ENCODE measurements at places on chromosomes 3 and 15.

DNA sequence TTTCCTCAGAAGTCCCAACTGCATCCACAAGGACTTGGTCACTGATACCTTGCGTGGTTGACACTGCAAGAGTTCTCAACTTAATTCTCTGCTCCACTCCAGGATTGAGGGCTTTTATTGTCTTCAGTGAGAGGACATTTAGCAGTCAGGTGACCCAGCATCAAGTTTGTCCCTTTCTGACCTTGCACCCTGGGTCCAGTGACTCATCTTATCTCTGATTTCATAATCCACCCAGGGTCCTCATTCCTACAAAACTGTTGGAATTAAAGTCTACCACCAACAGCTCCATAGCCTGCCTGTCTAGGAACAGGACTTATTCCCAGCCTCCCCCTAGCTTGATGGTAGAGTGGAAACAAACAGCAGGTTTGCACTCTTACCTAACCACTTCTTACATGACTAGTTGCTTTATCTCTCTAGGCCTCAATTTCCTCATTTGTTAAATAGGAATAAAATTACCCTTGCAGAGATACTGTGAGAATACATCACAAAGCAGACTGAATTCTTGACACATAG lies 151.3 kb upstream of the LPP start:
- peak; percentile 29 for DNase-seq

- DNase-seq = no peak
Measured at GRCh38 chr3:5149306-5149880, 27.3 kb downstream of the ARL8B start.

DNA sequence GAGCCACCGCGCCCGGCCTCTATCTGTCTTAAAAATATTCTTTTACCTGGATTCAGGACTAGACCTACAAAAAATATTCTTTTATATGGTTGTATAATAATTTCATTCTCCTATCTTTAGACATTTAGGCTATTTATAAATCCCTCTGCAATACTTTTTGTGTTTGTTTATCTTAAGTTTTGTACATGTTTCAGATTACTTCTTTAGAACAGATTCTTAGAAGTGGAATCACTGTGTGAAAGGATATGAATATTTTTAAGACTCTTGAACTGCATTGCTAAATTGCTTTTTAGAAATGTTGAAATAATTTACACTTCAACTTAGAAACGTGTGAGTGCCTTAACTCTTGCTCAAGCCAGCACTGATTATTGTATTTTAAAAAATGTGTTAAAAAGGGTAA lies 131.3 kb upstream of the PTX3 start:
- no peak for DNase-seq

DNA sequence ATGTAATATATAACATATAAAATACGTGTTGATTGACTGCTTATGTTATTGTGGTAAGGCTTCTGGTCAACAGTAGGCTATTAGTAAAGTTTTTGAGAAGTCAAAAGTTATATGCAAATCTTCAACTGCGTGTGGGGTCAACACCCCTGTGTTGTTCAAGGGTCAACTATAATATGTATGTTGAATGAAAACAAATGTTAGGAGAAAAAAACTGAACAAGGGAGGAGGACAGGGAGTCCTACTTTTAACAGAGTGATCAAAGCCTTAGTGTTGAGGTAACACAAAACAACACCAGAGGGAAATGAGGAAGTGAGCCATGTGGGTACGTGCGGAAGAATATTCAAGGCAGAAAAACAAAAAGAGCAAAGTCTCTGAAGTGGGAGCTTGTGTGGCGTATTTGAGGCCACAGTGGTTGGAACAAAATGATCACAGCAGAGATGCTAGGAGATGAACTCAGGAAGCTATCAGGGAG lies 62.5 kb downstream of the SFMBT1 start:
- no peak for DNase-seq

GRCh38 chr3:11583638-11584046 lies 60.1 kb downstream of the VGLL4 start:
- no peak for DNase-seq

All from HuH-7 (cell line).